ENCODE measurements at places on chromosomes 16 and 17.

- DNase-seq = no peak
Observed at GRCh38 chr17:79926142-79926604, 86.9 kb upstream of the CBX4 start.

- DNase-seq = peak; percentile 78
Observed at GRCh38 chr16:30092373-30093010, 768 bp upstream of the TBX6 start.

- no peak for DNase-seq
Observed at GRCh38 chr17:45018514-45018847, 33.0 kb downstream of the DCAKD start.

- no peak for DNase-seq
Observed at GRCh38 chr17:42271779-42272035, 4.5 kb downstream of the STAT5B start.

DNA sequence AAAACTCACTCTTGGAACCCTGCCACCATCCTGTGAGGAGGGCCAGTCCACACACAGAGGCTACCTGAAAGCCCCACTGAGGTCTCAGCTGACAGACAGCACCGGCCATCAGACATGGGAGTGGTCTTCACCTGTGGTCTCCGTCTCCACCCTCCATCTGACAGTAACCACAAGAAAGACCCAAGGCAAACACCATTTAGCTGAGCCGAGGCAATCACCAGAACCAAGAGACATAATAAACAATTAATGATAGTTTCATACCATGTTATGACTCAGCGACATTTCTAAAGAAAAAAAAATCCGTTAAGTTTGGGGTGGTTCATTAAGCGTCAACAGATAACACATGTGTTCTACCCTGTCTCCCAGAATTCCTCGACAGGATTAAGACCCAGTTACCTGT, 6.1 kb upstream of the EVPLL start:
- DNase-seq = no peak

GRCh38 chr16:22013486-22013885, 5.6 kb downstream of the MOSMO start:
- DNase-seq = no peak

- DNase-seq = no peak
Observed at GRCh38 chr16:83733301-83733700, 74.5 kb upstream of the HSBP1 start.

DNA sequence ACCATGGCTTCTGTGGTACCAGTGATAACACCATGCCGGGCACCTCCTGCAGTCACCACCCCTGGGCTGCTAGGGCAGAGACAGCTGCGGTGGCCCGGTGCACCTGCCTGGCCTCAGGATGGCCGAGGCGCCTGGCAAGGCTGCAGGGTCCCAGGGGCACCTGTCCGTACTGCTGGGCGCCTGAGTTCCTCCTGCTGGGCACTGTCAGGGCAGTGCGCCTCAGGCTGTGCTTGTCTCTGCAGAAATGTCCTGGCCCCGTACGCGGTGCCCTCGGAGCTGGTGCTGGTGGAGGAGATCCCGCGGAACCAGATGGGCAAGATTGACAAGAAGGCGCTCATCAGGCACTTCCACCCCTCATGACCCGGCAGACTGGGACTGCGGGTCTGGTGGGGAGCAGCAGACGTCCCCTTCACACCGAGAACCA, 17.7 kb upstream of the CDH15 start:
- DNase-seq = no peak

DNA sequence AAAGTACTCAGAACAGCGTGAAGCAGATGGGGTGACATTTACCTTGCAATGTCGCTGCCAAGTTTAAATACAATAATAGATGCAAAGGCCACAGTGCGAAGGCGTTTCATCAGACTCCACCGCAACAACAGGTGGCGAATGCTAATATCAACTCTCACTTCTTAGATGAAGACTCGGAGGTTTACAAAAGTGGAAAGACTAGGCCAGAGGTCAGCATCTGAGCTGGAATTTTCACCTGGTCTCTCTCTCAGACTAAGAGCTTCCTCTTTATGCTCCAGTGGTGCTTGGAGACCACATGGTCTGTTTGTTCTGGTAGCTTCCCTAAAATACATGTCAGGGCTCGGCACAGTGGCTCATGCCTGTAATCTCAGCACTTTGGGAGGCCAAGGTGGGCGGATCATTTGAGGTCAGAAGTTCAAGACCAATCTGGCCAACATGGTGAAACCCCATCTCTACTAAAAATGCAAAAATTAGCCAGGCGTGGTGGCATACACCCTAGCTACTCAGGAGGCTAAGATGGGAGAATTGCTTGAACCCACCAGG, 169.1 kb downstream of the XYLT1 start:
- no peak for DNase-seq

DNA sequence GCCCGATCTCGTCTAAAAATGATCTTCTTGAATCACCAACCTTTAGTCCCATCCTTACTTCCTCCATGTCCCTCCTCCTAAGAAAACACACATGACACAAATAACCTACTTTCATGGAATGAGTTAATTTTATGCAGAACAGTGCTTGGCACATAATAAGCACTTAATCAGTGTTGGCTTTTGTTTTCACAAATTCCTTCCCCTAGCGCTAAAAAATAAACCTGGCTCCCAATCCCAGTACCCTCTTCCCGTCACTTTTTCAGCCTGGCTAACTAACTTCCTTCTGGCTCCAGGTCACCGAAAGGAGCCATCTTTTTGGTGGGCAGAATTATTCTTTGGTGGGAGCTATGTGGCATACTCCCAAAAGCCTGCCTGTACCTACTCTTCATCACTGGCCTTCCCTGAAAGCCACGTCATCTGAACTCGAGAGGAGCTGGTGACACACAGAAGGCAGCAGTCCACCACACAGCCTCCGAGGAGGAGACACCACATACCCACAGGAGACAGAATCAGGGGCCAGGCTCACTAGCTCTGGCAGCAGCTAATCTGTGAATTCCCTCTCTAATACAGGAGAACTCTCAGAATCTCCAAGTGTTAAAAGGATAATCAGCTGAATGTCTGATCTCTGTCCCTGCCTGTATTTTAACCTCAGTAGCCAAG, 114.5 kb downstream of the SMG6 start:
- no peak for DNase-seq

DNA sequence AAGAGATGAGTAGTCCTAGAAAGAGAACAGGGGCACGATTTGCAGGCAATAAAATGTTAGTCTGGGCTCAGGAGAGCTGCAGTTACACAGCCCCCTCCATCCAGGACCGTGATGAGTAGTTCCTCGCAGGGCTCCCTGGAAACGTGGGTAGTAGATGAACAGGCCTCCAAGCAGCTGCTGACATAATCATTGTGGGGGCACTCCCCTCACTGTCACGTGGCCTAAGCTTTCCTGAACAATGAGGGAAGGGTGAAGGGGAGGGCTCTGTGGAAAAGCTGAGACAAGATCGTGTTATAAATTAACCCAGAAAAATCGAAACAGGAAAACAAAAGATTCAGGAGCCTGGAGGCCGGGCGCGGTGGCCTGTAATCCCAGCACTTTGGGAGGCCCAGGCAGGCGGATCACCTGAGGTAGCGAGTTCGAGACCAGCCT, 1.3 kb upstream of the PER1 start:
- no peak for DNase-seq

GRCh38 chr16:24978370-24978914, 36.7 kb downstream of the ARHGAP17 start:
- no peak for DNase-seq

GRCh38 chr17:43094129-43094835, 30.9 kb downstream of the BRCA1 start:
- no peak for DNase-seq

DNA sequence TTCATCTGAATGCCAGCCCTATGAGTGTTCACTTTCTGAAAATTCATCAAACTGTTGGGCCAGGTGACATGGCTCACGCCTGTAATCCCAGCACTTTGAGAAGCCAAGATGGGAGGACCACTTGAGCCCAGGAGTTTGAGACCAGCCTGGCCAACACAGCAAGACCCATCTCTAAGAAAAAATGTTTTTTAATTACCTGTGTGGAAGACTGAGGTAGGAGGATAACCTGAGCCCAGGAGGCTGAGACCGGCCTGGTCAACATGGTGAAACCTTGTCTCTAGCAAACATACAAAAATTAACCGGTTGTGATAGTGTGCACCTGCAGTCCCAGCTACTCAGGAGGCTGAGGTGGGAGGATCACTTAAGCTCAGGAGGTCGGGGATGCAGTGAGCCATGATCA, 10.3 kb downstream of the MYH11 start:
- DNase-seq = no peak

DNA sequence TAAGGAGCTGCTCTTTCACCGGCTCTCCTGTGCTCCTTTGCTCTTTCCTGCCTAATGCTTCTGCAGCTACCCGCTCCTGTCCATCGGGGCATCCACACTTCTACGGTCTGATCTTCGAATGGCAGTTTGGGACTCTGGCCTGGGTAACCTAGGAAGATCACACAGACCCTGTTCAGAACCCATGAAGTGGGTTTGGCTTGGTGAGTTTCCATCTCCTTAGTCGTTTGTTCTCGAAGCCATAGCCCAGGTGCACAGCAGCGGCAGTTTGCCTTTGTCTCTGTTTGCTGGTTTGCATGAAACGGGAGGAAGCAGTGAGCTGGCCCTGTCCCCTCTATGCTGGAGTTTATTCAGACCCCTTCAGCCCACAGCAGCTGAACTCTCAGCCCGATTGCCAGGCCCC, 29.0 kb downstream of the PSMD7 start:
- DNase-seq = no peak

GRCh38 chr17:4033751-4034251, 69.6 kb upstream of the ATP2A3 start:
- DNase-seq = no peak

- DNase-seq = no peak
Observed at GRCh38 chr17:6166492-6167179, 96.5 kb downstream of the WSCD1 start.

DNA sequence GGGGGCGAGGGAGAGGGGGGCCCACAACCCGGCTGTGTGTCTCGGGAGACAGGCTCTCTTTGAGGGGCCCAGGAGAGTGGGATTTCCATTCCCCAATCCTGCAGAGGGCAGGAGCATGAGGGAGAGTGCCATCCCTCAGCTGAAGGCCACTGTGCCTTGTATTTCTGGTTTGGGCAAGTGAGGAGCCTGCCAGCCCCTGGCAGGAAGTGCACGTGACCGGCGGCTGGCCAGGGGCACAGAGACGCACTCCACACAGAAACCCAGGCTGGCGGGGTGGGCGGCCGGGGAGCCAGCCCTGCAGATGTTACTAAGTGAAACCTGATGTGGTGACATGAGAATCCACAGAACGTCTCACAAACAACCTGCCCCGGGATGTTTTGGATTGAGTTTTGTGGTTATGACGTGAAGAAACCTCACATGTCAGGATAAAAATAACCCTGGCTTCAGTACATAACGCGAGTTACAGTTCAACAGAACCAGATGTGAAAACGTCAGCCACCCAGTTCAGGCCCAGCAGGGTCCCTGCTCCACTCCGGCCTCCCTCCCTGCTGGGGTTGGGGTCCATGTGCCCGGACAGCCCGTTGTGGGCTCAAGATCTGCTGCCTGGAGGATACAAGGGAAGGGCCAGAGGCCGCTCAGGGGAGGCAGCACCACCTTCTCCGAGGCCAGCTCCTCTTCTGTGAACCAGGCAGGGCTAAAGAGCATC, 51.7 kb upstream of the MTSS2 start:
- DNase-seq = peak; percentile 88

- peak; percentile 19 for DNase-seq
Observed at GRCh38 chr17:43986225-43986981, 18.0 kb upstream of the NAGS start.

- peak; percentile 92 for DNase-seq
Observed at GRCh38 chr16:23835390-23836077, at the start of gene PRKCB. Gene PRKCB (plus strand): TSS chr16:23835983.

DNA sequence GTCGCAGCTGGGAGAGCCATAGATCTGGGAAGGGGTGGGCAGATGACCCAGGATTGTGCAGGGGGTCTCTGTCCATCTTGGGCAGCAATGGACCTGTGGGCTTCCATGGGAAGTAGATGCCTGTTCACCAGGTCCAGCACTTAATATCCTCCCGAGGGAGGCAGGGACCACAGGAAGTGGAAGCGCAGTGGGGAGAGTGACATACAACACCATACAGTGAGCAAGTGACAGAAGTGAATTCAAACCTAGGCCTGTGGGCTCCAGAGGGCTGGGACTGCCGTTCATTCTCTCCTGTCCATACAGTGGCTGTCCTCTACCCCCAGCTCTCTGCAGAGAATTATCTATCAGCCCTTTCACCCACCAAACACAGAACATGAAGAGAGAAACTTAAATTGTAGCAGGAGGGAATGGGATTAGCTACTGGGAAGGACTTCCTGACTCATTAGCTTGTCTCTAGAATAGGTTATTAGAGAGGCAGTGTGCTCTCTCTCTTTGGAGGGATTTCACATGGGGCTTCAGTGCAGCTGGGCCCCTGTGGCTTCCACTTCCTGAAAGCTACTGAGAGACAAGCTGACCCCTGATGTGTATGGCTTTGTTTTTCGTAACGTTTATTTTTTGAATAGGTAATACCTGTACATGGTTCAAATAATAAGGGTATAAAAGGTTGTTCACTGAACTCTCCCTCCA, 13.1 kb upstream of the SEZ6 start:
- DNase-seq = no peak

- peak; percentile 61 for DNase-seq
Observed at GRCh38 chr16:31072540-31073141, 1.4 kb downstream of the ZNF668 start.

DNA sequence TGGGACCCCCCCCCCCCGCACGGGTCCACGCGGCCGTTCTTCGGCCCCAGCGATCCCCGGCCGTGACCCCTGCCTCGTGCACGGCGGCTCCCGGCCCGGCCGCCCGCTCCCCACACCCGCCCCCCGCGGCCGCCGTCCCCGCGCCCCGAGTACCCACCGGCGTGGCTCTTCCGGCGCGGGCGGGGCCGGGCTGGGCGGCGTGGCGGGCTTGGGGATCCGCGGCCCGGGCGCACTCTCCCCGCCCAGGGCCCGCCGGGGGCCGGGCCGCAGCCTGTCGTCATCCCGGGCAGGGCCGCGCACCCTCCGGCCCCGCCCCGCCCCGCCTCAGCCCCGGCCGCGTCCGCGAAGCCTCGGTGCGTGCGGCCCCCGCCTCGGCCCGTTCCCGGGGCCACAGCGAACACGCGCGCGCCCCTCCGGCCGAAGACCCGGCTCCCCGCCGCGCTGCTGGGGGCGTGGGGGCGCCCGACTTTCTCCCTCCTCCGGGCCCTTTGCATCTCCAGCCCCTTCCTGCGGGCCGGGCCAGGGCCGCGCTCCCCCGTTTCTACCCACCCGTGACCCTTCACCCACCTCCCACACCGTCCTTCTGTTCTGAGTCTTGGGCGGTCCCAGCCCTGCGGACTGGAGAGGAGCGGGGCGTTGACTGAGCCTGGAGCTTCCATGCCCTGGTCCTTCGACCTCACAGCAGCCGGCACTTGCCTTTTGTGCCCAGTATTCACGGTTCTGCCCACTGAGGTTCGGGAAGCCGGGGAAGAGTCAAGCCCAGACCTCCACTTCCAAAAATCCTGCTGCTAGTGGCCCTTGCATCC, 840 bp downstream of the MYO1C start:
- peak; percentile 56 for DNase-seq

All from activated CD4-positive, alpha-beta memory T cell treated with anti-CD3 and anti-CD28 coated beads, Interleukin-2, amount 10 ng/mL, durations not matched to agents 7 days and 5 days (primary cell).